ENCODE measurements at places on chromosomes 12 and 14. TPM values are rescaled to one million over a fixed set of nuclear protein-coding genes. Genes with fewer than 3 reads are reported as not detected.

SLC17A8 gene
- under 0.01 TPM for total RNA-seq

MAP3K9 gene
- 12.0 TPM for total RNA-seq

- DNase-seq: no peak
These were observed 1.3 kb downstream of the KSR2 start for GRCh38 chr12:117967512-117967911.

- no peak for DNase-seq
These were observed 10.1 kb downstream of the FBXL14 start for GRCh38 chr12:1584326-1584725.

GRCh38 chr12:14578646-14579045 is 11.0 kb upstream of the PLBD1 start:
- DNase-seq: no peak

DNA sequence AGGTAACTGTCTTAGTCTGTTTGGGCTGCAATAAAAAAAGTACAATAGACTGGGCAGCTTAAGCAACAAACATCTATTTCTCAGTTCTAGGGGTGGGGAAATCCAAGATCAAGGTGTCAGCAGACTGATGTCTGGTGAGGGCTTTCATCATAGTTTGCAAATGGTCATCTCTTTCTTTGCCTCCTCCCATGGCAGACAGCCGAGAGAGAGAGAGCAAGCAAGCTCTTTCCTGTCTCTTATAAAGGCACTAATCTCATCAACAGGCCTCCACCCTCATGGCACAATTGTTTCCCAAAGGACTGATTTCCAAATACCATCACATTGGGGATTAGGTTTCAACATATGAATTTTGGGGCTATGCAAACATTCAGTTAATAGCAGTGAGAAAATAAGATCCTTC is 445.6 kb upstream of the FLRT2 start:
- DNase-seq: no peak

GRCh38 chr14:31749275-31749674 is 188.1 kb downstream of the NUBPL start:
- DNase-seq: no peak

- DNase-seq: no peak
These were observed 9.2 kb downstream of the SOS2 start for GRCh38 chr14:50222055-50222613.

AQP6 gene
- not detected for total RNA-seq

GRCh38 chr12:116717466-116718437 is 20.1 kb downstream of the SPRING1 start:
- no peak for DNase-seq

DNA sequence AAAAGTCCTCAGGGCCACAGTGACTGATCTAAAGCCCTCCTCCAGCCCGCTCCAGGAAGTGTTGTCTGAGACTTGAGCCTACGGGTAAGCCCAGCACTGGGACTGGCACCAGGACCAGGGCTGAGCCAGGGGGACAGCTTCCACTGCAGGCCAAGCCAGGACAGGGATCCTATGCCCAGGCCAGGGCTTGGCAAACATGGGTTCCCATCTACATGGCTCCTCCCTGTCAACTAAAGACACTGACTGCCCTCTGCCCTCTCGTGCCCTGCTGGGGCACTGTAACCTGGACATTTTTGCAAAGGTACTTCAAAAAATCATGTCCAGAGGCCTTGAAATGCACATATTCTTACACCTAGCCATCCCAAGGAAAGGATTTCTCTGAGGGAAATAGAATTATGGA is 88.0 kb downstream of the VWF start:
- no peak for DNase-seq

MLH3 gene
- total RNA-seq: 17.9 TPM

DNA sequence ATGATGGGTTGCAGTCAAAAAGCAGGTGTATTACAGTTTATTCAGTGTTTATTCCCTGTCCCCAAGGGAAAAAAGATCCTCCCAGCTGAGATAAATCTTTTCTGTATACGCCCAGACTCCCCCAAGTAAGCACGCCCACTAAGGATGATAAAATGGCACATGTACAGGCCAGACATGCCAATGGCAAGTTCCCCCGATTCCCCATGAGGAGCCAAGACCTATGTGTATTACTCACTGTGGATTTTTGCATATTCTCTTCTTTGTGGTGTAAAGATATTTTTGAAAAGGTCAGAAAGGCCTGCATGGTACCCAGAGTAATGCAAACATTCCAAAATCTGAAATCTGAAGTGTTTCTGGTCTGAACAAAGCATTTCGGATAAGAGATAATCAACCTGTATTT is 22.2 kb downstream of the NR2C1 start:
- DNase-seq: no peak

DNA sequence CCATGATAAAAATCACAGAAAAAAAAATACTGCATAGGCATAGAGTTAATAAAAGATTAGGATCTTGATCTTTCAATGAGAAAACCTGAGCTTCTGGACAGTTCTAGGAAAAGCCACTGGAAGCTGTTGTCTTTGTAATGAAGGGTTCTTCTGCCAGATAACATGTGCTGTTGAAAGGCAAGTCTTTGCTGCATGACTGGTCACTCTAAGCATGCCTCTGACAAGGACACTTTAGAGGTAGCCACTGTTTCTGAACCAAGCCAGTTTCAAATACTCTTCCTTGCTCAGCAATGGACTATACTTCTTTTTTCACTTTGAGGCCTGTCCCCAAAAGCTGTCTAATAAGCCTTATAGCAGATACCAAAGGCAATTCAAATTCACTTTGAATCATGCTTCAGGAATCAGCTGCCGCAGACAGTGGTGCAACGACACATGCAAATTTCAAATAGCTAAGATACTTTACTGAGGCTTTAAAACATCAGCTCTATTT is 70.2 kb downstream of the BTG1 start:
- no peak for DNase-seq

DNA sequence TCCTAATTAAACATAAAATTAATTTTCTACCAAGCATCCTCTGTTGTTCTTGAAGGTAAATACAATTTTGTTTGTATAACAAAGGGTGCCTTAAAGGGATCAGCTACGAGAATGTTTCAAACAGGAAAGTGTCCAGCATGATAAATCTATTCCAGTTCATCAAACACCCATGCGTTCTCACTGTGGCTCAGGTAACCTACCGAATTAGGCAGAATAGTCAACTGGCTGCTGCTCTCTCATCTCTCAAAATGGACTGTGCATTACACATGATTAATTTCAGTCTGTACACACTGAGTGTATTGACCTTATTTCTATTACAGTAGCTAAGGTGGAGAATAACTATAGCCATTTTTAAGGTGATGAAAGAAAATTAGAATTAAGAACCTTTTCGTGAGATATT is 127.5 kb upstream of the RMST start:
- no peak for DNase-seq

- no peak for DNase-seq
These were observed 25.0 kb downstream of the SNX6 start for GRCh38 chr14:34604995-34605394.

RILPL1 gene
- total RNA-seq: 12.1 TPM

CLMN gene
- 9.8 TPM for total RNA-seq

DNA sequence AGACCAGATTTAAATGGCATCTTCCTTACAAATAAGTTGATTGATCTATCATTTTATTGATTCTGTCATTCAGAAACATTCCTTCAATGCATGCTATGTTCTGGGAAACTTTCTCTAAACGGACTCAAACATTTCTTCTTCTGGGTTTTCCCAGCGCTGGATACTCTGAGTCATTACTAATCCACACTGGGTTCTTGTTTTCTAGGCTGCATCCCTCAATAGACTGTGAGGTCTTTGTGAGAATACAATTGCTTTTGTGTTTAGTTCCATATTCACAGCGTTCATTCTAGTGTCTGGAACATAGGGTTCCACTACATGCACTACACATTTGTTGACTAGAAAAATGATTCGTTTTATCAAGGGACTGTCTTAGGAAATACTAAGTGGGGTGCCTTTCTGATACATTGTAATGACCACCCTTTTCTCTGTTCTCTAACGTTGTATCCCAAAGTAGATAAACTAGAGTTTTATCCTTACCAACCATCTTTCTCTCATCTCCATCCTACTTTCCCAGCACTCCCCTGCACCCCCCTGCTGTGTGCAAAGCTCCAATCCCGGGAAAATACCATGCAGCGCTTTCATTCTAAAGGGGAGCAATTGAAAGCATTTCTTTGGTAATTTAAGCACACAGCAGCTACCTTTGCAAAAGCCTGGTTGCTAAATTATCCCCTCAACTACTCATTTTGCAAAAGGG is 878.7 kb downstream of the DIO2 start:
- no peak for DNase-seq

- no peak for DNase-seq
These were observed 26.6 kb upstream of the RTRAF start for GRCh38 chr14:51962711-51963110.

GRCh38 chr14:106308839-106309389 is 782.5 kb downstream of the TMEM121 start:
- no peak for DNase-seq

- DNase-seq: no peak
These were observed 1140.5 kb downstream of the GALC start for GRCh38 chr14:86852530-86852929.

GRCh38 chr12:25985316-25986175 is 27.1 kb downstream of the RASSF8 start:
- DNase-seq: no peak

GRCh38 chr14:72463291-72463866 is 430.5 kb downstream of the DPF3 start:
- no peak for DNase-seq

- DNase-seq: no peak
These were observed 256.6 kb downstream of the NAV3 start for GRCh38 chr12:78087363-78087675.

DNA sequence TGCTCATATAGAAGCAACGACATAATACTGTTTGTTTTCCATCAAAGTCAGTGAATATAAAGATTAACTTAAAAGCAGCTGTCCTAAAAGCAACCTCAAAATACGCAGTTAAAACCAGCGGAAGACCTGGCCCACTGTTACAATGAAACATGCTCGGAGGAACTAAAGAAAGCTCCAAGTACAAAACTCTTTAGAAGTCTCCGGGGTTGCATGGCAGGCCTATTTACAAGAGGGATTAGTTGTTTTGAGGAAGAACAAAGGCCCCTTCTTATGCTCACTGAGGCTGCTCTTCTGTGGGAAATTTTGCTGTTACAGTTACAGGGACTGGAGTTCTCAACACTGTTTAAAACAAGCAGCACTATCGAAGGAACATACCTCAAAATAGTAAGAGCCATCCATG is 75.9 kb upstream of the C12orf71 start:
- DNase-seq: no peak

- no peak for DNase-seq
These were observed 135.9 kb upstream of the ATP2B1 start for GRCh38 chr12:89844539-89844938.

KRT83 gene
- total RNA-seq: not detected

SOX5 gene
- total RNA-seq: 1.0 TPM

BCL11B gene
- total RNA-seq: 2.3 TPM

LGR5 gene
- total RNA-seq: not detected

IQSEC3 gene
- total RNA-seq: 4.0 TPM

GRCh38 chr12:122856999-122857671 is 21.9 kb downstream of the HIP1R start:
- no peak for DNase-seq

GRCh38 chr12:117527479-117527855 is 166.0 kb upstream of the NOS1 start:
- DNase-seq: no peak

DNA sequence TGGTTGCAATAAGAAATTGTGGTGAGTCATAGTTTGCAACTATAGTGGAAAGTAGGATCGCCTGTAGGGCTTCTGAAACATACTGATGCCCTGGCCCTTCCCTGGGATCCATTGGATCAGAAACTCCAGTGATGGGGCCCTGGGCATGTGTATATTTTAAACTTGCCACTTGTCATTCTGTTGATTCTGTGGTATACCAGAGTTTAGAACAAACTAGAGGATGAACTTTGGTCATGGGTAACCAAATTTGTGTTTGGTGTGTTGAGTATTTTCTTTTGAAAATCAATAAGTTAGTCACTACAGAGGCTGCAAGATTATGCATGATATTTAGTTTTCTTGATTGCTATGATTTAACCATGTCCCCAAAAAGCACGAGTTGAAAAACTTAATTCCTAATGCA is 142.2 kb downstream of the SLC15A5 start:
- no peak for DNase-seq

DNA sequence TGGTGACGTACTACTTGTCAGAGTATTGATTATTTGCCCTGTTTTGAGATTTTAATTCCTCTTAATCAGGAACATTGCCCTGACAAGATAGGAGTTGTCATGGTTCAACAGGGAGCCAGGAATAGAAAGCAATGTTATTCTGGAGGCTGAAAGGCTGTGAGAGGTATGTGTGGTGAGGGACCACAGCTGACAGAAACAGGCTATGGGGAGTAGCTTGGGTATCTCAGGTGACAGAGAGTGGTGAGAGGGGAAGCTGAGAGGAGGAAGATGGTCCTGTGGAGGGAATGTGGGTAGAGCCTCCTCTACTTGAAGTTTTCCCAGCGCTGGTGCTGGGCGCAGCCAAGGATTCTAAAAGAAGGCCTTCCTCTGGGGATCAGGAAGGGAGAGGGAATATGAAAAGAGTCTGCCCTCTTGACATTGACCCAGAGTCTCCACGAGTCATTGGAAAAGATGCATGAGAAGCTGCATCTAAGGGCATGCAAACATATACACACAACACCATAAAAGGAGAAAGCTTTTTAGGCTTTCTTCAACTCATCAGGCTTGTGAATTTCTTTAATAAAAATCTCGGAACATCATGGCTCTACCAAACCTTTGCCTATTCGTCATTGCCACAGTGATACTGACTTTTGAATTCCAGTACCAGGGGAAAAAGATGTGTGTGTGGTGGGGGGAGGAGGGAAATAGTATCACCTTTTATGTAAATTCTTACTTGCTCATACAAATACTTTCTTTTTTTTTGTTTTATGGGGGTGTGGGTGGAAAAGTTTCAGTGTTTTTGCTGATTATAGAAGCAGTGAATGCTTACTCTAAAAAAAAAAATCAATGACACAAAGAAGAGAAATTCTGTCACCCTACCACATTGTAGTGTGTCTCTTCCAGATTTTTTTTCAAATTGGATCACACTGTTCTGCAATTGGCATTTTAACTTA is 39.9 kb upstream of the DHRS7 start:
- no peak for DNase-seq

- no peak for DNase-seq
These were observed 42.0 kb downstream of the SYNE3 start for GRCh38 chr14:95474486-95474885.

DNA sequence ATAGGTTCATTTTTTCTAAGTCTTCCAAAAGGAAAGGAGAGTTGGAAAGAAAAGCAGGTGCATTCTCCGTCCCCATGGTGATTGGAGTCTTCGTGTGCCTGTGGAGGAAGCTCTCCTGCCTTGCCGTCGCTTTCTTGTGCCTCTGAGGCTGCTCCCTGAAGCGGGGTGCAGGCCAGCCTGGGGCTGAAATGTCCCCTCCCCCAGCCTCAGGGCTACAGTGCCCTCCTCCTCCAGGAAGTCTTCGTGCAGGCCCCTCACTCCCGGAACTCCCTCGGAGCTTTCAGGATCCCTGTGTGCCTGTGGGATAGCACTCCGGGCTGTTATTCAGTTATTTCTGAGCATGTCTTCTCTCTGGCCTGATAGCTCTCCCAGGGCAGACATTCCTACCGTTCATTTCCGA is 569.2 kb downstream of the VRK1 start:
- DNase-seq: no peak

Data from kidney epithelial cell (primary cell).